ENCODE measurements at places on chromosomes 11 and 22.

GRCh38 chr11:87076260-87076783 is 38.6 kb downstream of the TMEM135 start:
- DNase-seq: no peak

- DNase-seq: no peak
Measured at GRCh38 chr11:10114593-10115404, 179.2 kb downstream of the SBF2 start.

DNA sequence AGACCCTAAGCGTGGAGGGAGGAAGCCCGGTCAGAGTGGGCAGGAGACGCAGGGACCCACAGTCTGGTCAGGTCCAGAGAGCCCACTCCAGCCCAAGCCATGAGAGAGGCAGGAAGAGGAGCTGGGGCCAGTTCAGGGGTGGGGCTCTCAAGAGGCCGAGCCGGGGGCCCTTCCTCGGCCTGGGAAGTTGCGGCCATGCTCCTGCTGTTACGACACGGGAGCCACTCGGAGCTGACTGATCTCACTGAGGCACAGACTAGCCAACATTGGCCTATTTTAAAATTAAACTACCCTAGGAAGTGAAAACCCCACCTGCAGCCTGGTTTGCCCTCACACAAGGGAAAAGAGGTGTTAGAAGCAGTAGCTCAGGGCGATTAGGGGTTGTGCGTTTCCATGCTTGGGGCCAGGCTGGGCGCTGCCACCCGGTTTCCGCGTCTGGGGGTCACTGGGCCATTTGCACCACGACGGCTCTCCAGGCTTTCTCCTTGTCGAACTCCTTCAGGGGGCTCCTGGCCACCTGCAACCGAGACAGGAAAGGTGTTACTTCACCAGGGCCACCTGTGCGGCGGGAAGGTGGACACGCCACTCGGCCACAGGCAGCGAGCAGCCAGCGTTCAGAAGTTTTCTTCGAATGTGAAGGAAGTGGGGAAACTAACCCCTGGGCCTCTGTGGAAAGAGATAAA is 3.2 kb upstream of the TTLL8 start:
- no peak for DNase-seq

GRCh38 chr11:112179601-112180000 is 4.3 kb downstream of the BCO2 start:
- peak; percentile 77 for DNase-seq

- peak; percentile 33 for DNase-seq
Measured at GRCh38 chr11:121466063-121466794, 13.5 kb upstream of the SORL1-AS1 start.

DNA sequence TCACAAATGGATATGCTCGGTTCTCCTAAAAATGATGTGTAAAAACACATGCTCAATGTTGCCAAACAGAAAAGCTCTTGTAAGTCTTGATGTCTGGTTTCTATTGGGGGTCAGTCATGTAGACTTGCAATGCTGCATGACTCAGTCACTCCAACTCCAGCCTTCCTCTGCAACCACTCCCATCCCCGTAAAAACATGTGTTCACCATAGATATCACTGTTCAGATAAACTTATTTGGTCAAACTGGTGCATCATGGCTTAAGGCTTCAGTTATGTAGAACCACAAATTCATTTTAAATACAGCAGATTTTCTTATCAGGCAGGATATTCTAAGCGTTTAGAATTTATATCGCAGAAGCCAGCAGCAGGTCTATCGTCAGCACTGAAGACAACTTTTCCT is 298.4 kb upstream of the LUZP2 start:
- DNase-seq: no peak

- no peak for DNase-seq
Measured at GRCh38 chr22:29521526-29521925, 32.0 kb downstream of the THOC5 start.

DNA sequence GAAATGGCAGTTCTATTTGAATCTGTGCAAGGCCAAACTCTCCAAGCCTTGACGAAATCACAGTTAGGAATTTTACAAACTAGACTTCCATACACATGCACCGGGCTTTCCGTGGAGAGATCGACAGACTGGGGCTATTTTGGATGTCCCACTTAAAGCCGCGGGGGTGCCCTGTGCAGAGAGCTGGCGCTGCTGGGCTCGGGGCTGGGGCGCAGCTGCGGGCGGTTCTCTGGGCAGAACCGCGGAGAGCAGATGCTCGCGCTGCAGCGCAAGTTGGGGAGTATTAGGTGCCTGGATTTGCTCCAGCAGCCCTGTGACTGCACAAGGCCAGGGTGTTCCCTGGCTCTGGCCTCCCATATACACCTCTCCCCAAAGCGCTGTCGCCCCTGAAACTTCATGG is 67.2 kb downstream of the SPATA19 start:
- no peak for DNase-seq

GRCh38 chr11:11621573-11622339 is at the start of gene GALNT18:
TSS of gene GALNT18 (minus strand) at chr11:11622005.
- no peak for DNase-seq

GRCh38 chr22:20507253-20508066 is at the start of gene MED15:
TSS of gene MED15 (plus strand) at chr22:20507610. CDS start at chr22:20507679, 69 bp downstream.
- DNase-seq: peak; percentile 74

- no peak for DNase-seq
Measured at GRCh38 chr11:125081098-125081798, 18.1 kb downstream of the SLC37A2 start.

GRCh38 chr11:6402061-6402470 is 11.8 kb downstream of the SMPD1 start:
- DNase-seq: no peak

GRCh38 chr11:17077240-17077519 is 287 bp downstream of the RPS13 start:
- no peak for DNase-seq

Data from bone marrow (tissue), 2 donors.